Tibial nerve (tissue), 4 donors: ENCODE measurements at places on chromosomes 4 and X. TPM values are rescaled to one million over a fixed set of nuclear protein-coding genes. Genes with fewer than 3 reads are reported as not detected.

GRCh38 chr4:120395746-120396145, 329.1 kb upstream of the MAD2L1 start:
- no peak for DNase-seq
- H3K4me3 ChIP-seq, result no peak overlapping the region
- H3K27ac ChIP-seq, result no peak overlapping the region
- no peaks in the 10 kb centered on the region for H3K27me3 ChIP-seq
- no peaks in the 10 kb centered on the region for H3K36me3 ChIP-seq
- H3K4me1 ChIP-seq, result no peaks in the 10 kb centered on the region

Gene MAGED4B
- total RNA-seq, result 10.9 TPM

GRCh38 chr4:173057901-173058300, 110.7 kb upstream of the GALNT7 start:
- no peaks in the 10 kb centered on the region for H3K36me3 ChIP-seq
- H3K4me1 ChIP-seq, result no peaks in the 10 kb centered on the region
- no peak overlapping the region for H3K4me3 ChIP-seq
- H3K27me3 ChIP-seq, result no peaks in the 10 kb centered on the region

DNA sequence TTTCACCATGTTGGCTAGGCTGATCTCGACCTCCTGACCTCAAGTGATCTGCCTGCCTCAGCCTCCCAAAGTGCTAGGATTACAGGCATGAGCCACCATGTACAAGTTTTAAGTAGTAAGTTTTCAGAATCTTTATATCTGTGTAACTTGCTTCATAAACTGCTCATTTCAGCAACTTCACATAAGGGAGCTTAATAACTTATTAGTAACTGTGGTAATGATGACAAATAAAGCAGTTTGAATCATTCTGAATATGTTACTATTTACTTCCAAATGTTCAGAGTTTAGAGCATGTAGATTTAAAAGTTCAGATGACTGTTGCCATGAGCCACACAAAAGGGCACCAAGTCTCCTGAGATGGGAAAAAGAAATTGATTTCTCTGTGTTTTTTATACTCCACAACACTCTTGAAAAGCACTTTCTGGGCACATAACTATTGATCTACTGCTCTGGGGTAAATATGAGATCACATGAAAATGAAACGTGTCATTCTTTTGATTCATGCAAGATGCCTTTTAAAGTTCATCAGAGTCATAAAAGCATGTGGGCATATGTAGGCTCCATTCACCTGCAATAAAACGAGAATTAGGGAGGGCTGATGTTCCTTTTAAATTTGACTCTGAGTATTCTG, 14.1 kb upstream of the CA5B start:
- no peaks in the 10 kb centered on the region for H3K36me3 ChIP-seq
- no peaks in the 10 kb centered on the region for H3K4me1 ChIP-seq
- no peak overlapping the region for H3K27ac ChIP-seq
- DNase-seq, result no peak

Gene ZFX
- 30.4 TPM for total RNA-seq

DNA sequence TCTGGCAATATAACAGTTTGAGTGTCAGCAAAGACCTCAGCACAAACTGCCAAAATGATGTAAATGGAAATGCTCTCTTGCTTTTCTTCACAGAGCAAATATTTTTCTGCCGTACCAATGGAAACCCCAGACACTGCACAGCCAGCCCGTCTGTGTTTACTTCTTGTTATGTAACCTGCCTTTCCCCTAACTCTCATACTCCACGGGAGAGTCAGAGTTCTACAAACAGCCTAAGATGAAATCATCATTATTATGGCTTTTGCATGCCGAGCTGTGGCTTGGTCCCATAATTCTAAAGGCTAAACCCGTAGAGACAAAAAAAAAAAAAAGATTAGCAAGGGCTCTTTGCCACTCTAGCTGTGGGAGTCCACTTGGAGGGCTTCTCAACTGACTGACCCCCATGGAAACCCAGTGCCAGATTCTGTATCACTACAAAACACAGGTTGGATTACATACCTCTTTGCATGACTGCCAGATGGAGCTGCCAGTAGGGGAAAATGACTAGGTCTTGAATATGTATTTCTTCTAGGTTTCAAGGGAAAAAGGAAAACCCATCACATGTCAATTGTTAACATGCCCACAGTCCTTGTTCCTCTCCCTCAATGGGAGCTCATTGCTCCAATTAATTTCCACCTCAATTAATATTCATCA, 197.2 kb upstream of the CNKSR2 start:
- H3K27me3 ChIP-seq, result no peaks in the 10 kb centered on the region
- no peak overlapping the region for H3K27ac ChIP-seq
- H3K4me1 ChIP-seq, result no peaks in the 10 kb centered on the region
- H3K4me3 ChIP-seq, result no peak overlapping the region
- H3K36me3 ChIP-seq, result no peaks in the 10 kb centered on the region

- H3K4me1 ChIP-seq, result no peaks in the 10 kb centered on the region
- no peak overlapping the region for H3K4me3 ChIP-seq
- H3K27me3 ChIP-seq, result no peaks in the 10 kb centered on the region
- no peak overlapping the region for H3K27ac ChIP-seq
Measured at GRCh38 chrX:134670134-134670924, 12.1 kb upstream of the PLAC1 start.

- H3K4me1 ChIP-seq, result no peaks in the 10 kb centered on the region
- H3K27ac ChIP-seq, result no peak overlapping the region
- no peaks in the 10 kb centered on the region for H3K36me3 ChIP-seq
- DNase-seq, result no peak
Measured at GRCh38 chrX:69995362-69996112, 54.2 kb downstream of the AWAT2 start.

- no peak overlapping the region for H3K4me3 ChIP-seq
- H3K27ac ChIP-seq, result no peak overlapping the region
- no peak for DNase-seq
- H3K4me1 ChIP-seq, result no peaks in the 10 kb centered on the region
- no peaks in the 10 kb centered on the region for H3K36me3 ChIP-seq
Measured at GRCh38 chr4:187172340-187172761, 448.7 kb upstream of the FAT1 start.
